ENCODE measurements at places on chromosomes 2 and 18.

DNA sequence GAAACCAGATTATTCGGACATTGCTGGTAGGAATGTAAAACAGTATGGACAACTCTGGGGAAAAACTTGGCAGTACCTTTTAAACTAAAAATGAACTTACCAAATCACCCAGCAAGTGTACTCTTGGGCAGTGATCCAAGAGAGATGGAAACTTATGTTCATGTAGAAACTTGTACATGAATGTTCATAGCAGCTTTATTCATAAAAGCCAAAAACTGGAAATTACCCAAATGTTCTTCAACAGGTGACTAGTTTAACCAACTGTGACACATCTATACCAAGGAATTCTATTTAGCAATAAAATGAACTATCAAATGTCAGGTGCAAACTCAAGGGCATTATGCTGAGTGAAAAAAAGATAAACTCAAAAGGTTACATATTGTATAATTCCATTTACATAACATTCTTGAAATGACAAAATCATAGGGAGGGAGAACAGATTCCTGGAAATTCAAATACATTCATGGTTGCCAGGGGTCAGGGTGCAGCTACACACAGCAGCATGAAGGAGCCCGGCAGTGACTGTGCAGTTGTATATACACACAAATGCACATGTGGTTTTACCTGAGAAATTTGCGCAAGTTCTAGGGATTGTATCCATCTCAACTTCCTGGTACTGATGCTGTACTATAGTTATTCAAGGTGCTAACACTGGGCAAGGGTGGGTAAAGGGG lies 3.5 kb upstream of the RNU4ATAC start:
- no peak for DNase-seq

- no peak for DNase-seq
Observed at GRCh38 chr2:197538412-197538811, 22.5 kb downstream of the MOB4 start.

DNA sequence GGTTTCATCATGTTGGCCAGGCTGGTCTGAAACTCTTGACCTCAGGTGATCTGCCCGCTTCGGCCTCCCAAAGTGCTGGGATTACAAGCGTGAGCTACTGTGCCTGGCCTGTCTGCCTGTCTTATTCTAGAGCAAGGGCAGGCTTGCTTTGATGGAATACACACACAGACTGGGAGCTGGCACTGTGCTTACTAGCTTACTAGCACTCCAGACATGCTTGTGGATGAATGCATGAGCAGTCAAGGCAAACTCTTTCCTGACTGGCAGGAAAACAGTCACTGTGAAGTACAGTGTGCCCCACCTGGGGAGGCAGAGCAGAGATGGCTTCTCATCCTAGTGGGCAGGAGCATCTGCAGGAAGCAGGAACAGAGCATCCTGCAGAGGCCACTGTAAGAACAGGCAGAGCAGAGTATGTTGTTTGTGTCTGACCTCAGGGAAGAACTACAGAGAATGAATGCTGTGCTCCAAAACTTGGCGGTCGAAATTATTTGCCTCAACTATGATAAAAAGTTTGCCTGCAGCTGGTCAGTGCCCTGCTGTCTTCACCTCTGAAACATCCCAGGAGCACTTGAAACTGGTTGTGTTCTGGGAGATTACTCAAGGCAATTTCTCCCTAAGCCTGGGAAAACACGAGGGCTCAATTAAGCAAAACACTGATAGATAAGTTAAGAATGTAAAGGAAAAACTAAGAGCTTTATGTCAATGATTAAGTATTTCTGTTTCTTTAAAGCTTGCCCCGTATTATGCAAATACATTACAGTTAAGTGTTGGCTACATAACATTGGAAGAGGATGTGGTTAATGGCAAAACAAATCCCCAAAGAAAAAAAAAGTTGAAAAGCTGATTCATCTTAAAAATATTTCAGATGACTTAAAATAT lies 102.4 kb downstream of the VAPA start:
- DNase-seq: no peak

DNA sequence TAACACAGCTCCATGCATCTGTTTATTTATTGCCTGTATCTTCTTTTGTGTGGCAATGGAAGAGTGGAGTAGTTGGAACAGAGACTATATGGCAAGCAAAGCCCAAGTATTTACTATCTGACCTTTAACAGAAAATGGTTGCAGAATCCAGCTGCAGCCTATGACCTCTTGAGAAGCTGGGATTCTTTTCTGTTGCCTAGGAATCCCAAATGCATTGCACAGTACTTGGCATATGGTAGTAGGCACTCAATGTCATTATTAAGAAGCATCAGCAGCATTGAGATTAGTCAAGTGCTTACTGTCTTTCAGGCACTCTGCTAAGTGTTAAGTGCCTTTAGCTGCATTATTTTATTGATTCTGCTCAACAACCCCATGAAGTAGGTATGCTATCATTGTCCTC lies 331.6 kb downstream of the CCDC85A start:
- DNase-seq: no peak

GRCh38 chr2:39625927-39626270 lies 39.8 kb upstream of the TMEM178A start:
- DNase-seq: no peak

- DNase-seq: no peak
Observed at GRCh38 chr2:101921319-101921952, 70.3 kb upstream of the IL1R2 start.

Measured in CD4-positive, alpha-beta T cell treated with Interleukin-6 at 100 ng/mL for 8 hours (primary cell).